ENCODE measurements at places on chromosomes 5 and 9. TPM values are rescaled to one million over a fixed set of nuclear protein-coding genes. Genes with fewer than 3 reads are reported as not detected.

Gene CYSRT1
- polyA plus RNA-seq, result 5.6 TPM

Gene PCDHGA6
- 5.8 TPM for polyA plus RNA-seq

DNA sequence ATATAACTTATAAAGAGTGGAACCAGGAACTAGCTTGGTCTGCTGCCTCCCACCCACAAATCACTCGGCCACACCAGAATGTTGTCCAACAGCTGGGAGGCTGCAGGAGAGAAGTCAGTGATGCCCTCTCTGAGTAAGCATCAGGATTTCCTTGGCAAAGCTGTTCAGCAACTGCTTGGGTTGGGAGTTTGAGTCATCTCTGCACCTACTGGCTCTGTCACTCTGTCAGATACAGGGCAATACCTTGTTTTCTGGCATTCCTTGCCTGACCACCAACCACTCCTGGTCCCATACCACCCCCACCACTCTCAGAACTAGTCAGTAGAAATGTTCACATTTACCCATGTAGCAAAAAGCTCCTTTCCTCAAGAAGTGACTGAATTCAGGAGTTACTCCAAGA lies 36.8 kb upstream of the GCNT4 start:
- DNase-seq, result no peak

Gene CD72
- 2.4 TPM for polyA plus RNA-seq

- DNase-seq, result no peak
Observed at GRCh38 chr5:93909356-93909755, 168.0 kb upstream of the POU5F2 start.

Gene CCDC171
- polyA plus RNA-seq, result 4.5 TPM

- DNase-seq, result no peak
Observed at GRCh38 chr5:102341681-102342288, 45.7 kb upstream of the SLCO4C1 start.

DNA sequence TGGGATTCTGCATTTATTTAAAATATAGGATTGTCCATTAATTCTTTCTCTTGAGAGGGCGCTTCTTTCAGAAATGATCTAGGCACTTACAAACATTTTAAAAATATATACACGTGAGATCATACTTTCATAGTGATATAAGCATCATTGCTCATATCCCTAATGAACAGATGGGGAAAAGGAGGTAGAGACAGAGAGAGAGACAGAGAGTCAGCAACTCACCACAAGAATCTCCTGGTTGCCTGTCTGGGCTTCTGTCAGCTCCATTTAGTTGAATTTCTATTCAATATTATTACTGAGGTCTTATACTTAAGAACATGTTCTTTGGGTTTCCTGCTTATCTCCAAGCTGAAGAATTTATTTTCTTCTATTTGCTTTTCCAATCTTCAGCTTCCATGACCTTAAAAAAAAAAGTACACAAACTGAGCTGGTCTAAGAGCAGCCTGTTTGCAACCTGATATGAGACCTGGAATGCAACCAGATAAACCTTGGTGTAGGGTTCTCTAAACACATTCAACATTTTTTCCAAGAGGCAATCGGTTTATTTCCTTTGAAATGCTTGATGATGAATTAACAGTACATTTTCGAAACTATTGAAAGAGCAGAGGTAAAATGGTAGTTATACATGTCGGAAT lies 51.6 kb upstream of the LIFR start:
- DNase-seq, result no peak

DNA sequence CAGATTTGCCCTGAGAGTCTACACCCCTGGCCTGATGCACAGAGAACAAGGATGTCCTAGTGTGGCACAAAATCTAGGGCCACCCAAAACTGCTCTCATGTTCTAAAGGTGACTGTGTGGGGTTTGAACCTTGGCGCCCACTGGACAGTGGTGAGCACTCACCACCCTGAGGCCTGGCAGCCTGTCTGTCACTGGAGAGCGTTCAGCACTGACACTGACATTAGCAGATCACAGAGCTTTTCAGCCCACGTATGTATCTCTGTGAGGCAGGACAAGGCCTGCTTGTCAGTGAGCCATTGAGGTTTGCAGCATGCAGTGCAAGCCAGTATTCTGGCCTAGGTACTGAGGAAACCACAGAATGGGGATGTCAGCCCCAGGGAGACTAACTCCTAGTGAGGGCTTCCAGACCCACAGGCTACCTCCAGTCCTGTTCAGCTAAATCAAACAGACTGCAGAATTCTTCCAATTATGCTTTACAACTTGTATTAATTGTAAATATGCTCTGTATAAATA lies 38.9 kb upstream of the SLC2A8 start:
- no peak for DNase-seq

Gene PCDHGB7
- polyA plus RNA-seq, result 16.9 TPM

Gene TMEM232
- polyA plus RNA-seq, result 7.8 TPM

- no peak for DNase-seq
Observed at GRCh38 chr9:136782452-136782851, 8.7 kb upstream of the TMEM141 start.

DNA sequence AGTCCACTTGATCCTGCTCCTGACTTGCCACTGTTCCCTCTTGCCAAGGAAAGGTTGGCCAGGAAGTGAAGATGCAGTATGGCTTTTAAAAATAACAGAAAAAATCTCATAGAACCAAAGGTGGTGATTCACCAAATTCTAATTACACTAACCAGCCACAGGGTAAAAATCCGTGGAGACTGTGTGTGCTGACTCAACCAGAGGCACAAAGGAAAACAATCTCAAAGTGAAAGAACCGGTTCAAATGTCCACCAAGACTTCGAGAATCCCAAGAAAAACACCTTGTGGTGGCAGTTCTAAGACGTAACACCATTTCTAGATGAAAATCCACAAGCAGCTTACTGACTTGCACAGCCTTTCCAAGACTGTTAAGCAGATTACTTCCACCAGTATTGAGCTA lies 279.1 kb downstream of the TLE1 start:
- no peak for DNase-seq

GRCh38 chr5:138632900-138633489 lies 57.8 kb upstream of the HSPA9 start:
- DNase-seq, result peak; percentile 25

GRCh38 chr5:176133289-176133870 lies 104.8 kb upstream of the SIMC1 start:
- no peak for DNase-seq

Gene SYK
- polyA plus RNA-seq, result 33.3 TPM

DNA sequence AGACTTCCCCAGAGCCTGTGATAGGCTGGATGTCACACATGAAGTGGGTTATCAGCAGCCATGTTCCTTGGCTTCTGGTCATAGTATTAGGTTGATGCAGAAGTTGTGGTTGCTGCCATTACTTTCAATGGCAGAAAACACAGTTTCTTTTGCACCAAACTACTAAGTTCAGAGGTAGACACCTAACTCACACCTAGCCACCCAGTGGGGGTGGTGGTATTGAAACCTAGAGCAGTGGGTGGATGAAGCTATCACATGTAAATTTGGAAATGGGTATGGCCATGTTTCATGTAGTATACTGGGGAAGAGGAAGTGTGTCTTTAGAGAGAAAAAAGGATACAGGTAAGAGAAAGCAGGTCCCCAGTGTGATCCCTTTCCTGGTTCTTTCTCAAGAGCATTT lies 347.9 kb upstream of the SEMA6A start:
- no peak for DNase-seq

Gene PCDHA9
- not detected for polyA plus RNA-seq

Gene SLCO4C1
- polyA plus RNA-seq, result 27.7 TPM

DNA sequence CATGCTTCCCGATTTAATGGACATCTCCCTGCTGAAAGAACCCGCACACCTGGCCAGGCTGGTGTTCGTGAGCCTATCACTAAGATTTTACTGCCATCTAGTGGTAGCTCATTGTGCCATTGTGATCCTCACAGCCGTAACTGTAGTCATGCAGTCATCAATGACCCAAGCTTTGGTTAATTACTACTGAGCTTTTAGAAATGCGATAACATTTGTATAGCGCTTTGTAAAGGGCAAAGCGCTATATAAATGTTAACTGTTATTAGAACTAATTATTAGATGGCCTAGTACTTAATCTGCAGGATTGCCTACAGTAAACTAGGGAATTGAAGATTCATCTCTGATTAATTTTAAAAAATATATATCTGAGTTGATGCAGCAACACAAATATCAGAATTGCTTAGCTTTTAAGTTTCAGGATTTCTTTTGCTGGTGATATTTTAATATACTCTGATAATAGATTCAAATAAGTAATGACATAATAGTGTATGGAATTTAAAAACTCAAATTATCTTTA lies 90.2 kb downstream of the HACD4 start:
- peak; percentile 50 for DNase-seq

DNA sequence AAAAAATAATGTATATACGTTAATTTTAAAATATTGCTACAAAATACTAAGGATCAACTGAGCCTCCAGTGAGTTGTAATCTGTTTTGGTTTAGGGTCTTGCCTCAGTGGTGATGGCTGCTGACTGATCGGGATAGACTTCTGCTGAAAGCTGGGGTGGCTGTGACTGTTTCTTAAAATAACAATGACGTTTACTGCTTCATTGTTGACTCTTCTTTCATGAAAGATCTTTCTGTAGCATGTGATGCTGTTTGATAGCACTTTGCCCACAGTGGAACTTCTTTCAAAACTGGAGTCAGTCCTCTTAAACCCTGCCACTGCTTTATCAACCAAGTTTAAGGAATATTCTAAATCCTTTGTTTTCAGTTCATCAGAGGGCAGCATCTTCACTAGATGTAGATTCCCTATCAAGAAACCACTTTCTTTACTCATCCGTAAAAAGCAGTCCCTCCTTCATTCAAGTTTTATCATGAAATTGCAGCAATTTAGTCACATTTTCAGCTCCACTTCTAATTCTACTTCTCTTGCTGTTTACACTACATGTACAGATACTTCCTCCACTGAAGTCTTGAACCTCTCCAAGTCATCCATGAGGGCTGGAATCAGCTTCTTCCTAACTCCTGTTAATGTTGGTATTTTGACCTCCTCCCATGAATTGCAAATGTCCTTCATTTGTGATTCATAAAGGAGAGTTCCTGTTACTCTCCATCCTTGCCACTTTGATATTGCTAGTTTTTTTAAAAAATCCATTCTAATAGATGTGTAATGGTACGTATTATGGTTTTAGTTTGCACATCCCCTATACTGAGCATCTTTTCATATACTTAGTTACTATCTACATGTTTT lies 41.5 kb upstream of the PTPDC1 start:
- DNase-seq, result no peak

Gene DCTN4
- 55.5 TPM for polyA plus RNA-seq

GRCh38 chr5:95895251-95895650 lies 66.4 kb downstream of the ELL2 start:
- DNase-seq, result no peak

DNA sequence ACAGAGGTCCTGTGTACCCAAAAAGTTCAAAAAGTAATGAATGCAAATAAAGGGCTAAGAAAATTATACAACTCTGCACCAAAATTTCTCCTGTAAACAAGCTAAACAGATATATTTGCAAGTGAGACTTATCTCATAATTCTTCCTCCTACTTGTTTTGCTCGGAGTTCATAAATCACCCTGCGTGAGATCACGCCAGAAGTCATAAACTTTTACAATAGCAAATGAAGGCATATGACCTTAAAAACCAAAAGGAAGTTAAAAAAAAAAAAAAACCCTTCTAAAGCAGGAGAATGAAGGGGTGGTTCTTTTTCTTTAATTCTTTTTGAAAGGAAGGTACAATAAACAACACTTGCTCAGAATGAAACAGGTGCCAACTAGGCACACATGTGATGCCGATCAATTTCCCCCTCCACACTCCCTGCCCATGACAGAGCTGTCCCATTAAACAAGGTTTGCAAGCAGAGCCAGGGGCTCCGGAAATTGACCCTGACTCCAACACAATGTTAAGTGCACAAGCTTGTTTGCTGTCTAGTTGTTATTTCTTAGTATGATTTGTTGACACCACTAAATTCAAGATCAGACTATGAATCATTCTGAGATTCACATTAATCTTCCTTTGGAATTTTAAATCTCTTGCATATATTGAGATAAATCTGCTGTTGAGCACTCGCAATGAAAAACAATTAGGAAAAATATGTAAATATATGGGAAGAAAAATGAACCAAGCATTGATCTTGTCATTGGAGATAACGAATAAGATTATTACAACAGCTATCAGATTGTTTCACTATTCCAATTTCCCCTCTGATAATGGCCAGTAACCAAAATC lies 46.3 kb downstream of the DROSHA start:
- peak; percentile 19 for DNase-seq

Gene QRFP
- polyA plus RNA-seq, result 0.47 TPM

Gene PCBD2
- 10.4 TPM for polyA plus RNA-seq

DNA sequence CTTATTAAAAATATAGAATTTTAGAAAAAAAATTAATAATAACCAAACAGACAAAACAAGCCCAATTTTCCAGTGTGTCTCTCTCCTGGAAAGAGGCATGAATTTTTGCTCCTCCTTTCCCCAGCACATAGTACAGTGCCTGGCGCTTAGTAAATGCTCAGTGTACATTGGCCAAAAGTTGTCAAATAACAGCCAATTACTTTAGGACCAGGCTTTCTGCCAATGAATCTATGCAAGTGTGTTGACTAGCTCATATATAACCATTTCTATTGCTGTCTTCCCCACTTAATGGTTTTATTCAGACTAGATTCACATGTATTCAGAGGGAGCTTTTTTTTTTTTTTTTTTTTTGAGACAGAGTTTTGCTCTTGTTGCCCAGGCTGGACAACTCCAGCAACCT lies 120.1 kb upstream of the CD180 start:
- DNase-seq, result no peak

Gene GLRA1
- not detected for polyA plus RNA-seq

Gene PLAC8L1
- 0.85 TPM for polyA plus RNA-seq

- no peak for DNase-seq
Observed at GRCh38 chr9:135015565-135015964, 71.9 kb upstream of the OLFM1 start.

DNA sequence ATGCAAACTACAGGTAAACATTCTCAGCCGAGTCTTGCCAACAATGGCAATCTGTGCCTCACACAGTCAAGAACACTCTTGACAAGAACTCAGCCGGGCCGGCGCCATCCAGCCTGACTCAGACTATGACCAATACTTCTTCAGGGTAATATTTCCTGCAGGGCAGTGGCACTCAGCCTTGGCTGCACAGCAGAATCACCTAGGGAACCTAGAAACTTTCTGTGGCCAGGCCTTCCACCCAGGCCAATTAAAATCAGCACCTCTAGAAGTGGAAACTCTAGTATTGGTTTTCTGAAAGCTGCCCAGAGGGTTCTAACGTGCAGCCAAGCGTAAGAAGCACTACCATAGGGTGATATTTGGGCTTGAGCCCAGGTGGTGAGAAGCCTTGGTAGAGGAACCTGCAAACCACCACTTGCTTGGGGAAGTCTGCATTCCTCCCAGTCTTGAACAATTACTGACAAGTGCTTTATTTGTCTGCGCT lies 120.6 kb downstream of the TTLL11 start:
- no peak for DNase-seq

Gene IFNA21
- not detected for polyA plus RNA-seq

DNA sequence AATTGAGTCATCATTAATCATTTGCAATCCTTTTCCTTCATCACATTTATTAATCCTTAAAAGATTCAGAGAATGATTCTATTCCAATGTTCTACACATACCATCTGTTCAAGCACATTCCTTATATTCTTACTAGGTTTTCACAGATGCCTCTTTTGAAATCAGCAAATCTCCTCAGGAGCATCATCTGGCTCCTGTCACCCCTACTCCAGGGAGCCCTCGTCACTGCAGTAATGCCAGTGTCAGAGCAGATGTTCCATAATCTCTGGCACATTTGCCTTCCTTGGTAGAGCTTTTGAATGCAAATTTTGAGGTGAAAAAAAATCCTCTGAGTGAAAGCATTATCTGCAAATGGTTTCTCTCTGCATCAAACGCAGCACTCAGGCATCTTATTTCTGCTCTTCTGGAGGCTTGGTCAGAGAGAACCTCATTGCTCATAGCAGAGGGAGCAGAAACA lies 7.6 kb upstream of the KCNV2 start:
- DNase-seq, result no peak

GRCh38 chr5:119411361-119412278 lies 40.7 kb upstream of the HSD17B4 start:
- peak; percentile 61 for DNase-seq

GRCh38 chr9:18343784-18344183 lies 130.2 kb upstream of the ADAMTSL1 start:
- no peak for DNase-seq

All from right renal cortex interstitium (tissue), 3 donors.